ENCODE measurements at places on chromosomes 16 and 17. TPM values are rescaled to one million over a fixed set of nuclear protein-coding genes. Genes with fewer than 3 reads are reported as not detected.

GAS2L2 gene
- total RNA-seq, result not detected

SYNGR3 gene
- 8.5 TPM for total RNA-seq

CACNG3 gene
- not detected for total RNA-seq

KRTAP17-1 gene
- total RNA-seq, result not detected

DNA sequence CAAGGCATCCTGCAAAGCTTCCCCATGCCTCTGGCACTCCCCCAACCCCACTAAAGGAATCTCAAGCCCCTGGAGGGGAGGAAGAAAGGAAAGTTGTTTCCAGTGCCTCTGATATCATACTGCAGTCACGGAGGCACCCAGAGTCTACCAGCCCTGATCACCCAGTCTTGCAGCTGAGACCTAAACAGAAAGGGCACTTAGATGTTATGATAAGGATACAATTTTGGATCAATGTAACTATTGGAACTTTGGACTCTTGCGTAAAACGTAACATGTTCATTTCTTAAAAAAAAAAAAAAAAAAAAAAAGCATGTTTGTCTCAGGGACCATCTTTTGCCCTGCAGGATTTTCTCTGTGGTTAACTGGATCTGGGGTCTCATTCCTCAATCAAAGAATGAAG is 52.4 kb upstream of the COX10 start:
- DNase-seq, result no peak

GRCh38 chr16:1610899-1611632 is 806 bp downstream of the IFT140 start:
- DNase-seq, result no peak

DNA sequence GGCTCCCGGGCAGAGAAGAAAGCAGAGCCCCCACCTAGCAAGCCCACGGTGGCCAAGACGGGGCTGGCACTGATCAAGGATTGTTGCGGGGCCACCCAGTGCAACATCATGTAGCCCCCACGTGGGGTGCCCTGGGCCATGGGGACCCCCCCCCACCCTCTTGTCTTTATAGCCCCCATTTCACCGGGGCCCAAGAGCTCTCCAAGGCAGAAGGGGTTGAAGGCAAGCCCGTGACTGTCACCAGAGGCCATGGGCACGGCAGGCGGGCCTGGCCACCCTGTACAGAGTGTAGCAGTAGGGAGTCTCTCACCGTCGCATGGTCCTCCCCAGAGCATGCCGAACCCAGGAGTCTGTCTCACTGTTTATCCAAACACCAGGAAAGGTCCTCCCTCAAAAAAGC is 56.2 kb downstream of the MARF1 start:
- no peak for DNase-seq

GRCh38 chr17:81110488-81111040 is 54.7 kb upstream of the PVALEF start:
- DNase-seq, result no peak

Measured in epithelial cell of proximal tubule (primary cell).